HS-27A (cell line): ENCODE measurements at places on chromosomes 11 and 22.

GRCh38 chr22:29055192-29055830, 6.3 kb downstream of the C22orf31 start:
- no peak for DNase-seq

GRCh38 chr11:8294251-8294935, 30.7 kb upstream of the LMO1 start:
- no peak for DNase-seq

GRCh38 chr11:130475426-130476053, 27.1 kb downstream of the ADAMTS15 start:
- no peak for DNase-seq

DNA sequence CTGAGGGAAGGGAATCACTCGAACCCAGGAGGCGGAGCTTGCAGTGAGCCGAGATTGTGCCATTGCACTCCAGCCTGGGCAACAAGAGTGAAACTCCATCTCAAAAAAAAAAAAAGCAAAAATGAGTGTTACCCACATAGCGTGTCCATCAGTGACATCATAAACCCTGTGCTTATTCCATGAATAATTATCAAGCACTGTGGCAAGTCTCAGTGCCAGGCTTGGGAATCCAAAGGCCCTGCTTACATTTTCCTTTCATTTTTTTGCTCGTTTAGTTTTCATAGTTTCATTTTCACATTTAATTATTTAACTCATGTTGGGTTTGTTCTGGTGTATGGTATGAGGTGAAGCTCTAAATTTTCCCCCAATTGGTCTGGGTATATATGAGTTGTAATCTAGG, 46.5 kb downstream of the NEU3 start:
- no peak for DNase-seq

GRCh38 chr11:45665206-45665932, at the start of gene CHST1:
CHST1 (minus strand) TSS chr11:45665622; CDS start chr11:45650923, 14,699 bp downstream.
- DNase-seq: no peak

DNA sequence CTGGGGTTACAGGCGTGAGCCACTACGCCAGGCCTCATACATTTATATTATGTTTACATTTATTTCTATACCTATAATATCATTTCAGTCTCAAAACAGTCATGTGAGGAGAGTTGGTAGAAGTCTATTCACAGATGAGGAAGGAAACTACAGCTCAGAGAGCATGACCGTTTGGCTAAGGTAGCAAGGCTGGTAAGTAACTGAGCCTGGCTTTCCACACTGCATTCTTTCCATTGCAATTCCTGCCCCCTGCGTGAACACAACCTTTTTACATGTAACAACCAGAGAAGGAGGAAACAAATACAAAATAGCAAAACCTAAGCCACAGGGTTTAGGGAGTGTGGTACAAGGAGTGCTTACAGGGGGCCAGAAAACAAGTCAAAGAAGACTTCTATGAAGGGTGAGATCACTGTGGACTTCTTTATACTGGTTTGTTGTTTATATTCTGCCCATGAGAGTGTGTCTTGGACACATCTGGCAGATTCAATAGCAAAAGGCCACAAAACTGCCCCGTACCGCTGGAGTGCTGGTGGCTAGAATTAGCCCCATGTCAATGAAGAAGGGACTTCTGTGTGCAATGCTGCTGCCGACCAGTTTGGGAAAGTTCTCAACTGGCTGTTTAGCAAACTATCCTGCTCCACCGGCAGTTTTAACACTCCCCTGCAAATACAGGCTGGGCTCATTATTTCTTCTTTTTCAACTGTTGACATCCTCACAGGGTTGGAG, 19.0 kb downstream of the MICAL3 start:
- DNase-seq: no peak

DNA sequence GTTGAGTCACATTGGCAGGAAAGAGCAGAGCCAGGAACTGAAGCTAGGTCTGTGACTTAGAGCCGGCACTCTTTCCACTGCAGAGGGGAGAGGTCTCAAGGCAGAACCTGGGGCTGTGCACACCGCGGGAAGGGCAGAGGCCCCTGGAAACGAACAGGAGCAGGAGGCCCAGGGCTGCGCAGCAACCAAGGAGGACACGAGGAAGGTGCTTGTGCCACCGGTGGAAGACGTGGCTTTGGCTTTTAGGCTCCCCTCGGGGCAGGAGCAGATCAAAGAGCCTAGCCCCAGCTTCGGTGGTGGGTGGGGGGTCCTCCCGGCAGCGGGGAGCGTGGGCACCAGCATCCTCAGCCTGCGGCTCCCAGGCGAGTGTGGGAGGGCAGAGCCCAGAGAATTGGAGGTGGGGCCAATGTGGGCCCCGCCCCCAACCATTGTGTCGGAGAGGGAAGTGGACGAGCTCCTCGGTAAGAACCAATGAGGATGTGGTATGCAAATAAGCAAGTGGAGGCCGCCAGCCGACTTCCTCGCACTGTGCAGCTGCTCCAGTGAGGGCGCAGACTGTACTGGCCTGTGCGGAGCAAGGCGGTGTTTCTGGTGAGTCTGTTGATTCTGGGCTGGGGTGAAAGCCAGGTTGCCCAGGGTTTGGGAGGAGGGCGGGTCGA, at the start of gene CCDC116:
Gene CCDC116, plus strand, starts transcription at position 524 of the 659 bp plus-strand sequence. CDS start 422 bp downstream, outside the sequence.
- DNase-seq: no peak

DNA sequence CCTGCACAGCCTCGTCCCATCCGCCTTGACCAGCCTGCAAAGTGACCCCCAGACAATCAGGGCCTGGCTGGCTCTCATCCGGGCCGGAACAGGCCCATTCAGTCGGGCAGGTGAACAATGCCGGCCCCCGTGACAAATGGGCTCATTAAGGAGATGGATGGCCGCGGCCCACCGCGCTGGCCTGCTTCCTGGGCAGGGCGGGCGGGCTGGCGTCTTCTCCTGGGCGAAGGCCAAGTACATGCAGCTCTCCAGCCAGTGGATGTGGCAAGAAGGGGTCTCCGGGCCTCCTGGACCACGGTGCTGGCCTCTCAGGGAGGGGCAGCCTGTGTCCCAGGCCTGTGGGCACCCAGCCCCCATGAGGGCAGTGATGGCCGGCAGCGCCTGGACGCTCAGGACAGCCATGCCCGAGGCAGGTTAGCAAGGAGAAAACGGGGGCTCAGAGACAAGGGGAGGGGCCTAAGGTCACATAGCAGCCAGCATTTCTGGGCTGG, 1022.8 kb downstream of the BRD1 start:
- DNase-seq: no peak

GRCh38 chr11:90465553-90465952, 242.7 kb upstream of the CHORDC1 start:
- DNase-seq: no peak

GRCh38 chr11:40513281-40513680, 946.2 kb downstream of the LRRC4C start:
- no peak for DNase-seq

DNA sequence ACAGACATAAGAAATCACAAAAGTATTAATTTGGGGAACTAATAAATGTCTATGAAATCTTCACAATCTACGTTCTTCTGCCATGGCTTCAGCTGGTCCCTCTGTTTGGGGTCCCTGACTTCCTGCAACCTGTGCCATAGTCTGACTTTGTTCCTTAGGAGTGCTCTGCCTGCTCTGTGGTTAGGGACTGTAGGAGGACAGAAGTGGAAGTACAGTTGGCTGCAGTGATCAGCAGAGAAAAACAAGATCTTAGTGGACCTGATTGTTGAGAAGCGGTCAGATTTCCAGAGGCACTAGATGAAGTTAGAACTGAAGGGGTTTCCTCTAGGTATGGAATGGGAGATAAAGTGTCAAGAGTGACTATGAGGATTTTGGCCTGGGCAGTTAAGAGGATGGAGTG, 80.6 kb downstream of the PPP6R3 start:
- DNase-seq: no peak

GRCh38 chr22:46444390-46444854, 93.0 kb downstream of the CELSR1 start:
- no peak for DNase-seq

DNA sequence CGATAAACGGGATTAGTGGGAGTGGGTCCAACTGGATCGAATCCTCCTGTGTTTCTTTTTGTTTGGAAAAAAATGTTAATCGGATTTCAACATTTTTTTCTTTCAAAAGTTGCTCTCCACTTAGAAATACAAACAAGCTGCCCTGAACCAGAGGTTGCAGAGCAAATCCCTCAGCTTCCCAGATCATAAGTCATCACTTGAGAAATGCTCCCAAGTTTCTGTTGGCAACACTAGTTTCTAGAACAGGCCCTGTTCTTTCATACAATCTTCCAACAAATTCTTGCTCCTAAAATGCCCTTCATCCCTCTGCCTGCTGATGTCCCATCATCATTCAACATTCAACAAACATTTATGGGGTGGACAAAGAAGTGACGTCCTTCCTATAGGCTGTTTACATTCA, 1.3 kb upstream of the MLC1 start:
- no peak for DNase-seq

- no peak for DNase-seq
Observed at GRCh38 chr22:40345815-40346184, 500 bp upstream of the ADSL start.

GRCh38 chr11:122414406-122415018, 241.0 kb upstream of the UBASH3B start:
- DNase-seq: no peak

- no peak for DNase-seq
Observed at GRCh38 chr11:115515647-115516395, 11.6 kb upstream of the CADM1 start.

- no peak for DNase-seq
Observed at GRCh38 chr22:28241656-28242290, 322.7 kb upstream of the PITPNB start.

GRCh38 chr11:103920449-103920848, 116.0 kb upstream of the DDI1 start:
- DNase-seq: no peak

- peak; percentile 12 for DNase-seq
Observed at GRCh38 chr22:26949193-26949592, 291.8 kb downstream of the MIAT start.

GRCh38 chr11:3037040-3037944, 19.9 kb downstream of the CARS1 start:
- no peak for DNase-seq
